ENCODE measurements at places on chromosomes 11 and 22.

DNA sequence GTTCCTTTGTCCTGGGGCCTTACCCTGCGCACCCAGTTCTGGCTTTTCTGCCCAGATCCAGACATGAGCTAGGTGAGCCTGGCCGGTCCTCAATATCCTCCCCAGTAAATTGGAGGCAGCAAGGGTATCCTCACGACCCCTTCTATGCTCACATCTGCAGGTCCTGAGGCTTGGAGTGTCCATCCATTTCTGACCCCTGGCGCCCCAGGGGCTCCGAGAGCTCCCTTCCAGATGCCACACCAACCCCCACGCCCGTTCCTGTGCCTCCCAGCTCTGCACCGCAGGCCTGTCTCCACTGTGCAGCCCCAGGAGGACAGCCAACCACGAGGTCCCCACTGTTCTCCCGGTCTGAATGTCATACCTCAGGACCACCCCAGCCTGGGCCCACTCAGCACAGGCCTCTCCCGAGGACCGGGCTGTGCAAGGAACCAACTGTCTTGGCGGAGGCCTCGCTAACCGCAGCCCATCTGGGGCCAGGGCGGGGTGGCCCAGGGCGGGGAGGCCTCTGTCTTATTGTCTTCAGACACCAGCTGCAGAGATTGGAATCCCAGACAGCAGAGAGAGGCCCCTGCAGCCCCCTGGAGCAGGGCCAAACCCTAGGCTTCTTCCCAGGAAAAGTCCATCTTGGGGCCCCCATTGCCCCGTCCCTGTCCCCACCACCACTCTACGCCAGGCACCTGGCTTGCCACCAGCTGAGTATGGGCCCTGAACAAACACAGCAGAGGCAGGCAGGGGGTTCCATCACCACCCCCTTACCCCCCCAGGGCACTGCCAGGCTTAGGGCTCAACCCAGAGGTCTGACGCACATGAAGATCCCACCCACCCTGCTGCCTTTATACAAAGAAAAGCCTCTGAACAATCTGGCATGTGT is 39.3 kb downstream of the ALX4 start:
- no peak for DNase-seq

- DNase-seq = no peak
Observed at GRCh38 chr11:73862986-73863385, 13.7 kb downstream of the COA4 start.

GRCh38 chr11:46976182-46976854 is 39.8 kb downstream of the CSTPP1 start:
- DNase-seq = no peak

DNA sequence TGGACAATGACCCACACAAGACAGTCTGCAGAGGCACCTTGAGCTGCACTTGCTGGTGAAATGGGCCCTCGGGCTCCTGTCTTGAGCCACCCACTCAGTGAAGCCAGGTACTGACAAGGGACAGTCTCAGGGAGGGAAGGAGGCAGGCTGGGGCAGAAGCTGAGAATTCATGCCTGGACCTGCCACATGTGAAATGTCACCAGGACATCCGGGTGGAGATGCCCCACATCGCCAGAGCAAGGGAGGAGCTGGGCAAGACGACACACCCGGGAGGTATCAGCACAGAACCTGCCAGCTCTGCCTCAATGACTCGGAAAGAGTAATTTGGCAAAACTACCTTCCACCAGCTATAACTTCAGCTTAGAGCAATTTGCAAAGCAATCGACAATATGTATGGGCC is 23.5 kb downstream of the CPT1A start:
- no peak for DNase-seq

GRCh38 chr11:46315783-46316563 is 31.3 kb upstream of the DGKZ start:
- no peak for DNase-seq

GRCh38 chr11:23573429-23573828 is 713.2 kb upstream of the CCDC179 start:
- DNase-seq = no peak

DNA sequence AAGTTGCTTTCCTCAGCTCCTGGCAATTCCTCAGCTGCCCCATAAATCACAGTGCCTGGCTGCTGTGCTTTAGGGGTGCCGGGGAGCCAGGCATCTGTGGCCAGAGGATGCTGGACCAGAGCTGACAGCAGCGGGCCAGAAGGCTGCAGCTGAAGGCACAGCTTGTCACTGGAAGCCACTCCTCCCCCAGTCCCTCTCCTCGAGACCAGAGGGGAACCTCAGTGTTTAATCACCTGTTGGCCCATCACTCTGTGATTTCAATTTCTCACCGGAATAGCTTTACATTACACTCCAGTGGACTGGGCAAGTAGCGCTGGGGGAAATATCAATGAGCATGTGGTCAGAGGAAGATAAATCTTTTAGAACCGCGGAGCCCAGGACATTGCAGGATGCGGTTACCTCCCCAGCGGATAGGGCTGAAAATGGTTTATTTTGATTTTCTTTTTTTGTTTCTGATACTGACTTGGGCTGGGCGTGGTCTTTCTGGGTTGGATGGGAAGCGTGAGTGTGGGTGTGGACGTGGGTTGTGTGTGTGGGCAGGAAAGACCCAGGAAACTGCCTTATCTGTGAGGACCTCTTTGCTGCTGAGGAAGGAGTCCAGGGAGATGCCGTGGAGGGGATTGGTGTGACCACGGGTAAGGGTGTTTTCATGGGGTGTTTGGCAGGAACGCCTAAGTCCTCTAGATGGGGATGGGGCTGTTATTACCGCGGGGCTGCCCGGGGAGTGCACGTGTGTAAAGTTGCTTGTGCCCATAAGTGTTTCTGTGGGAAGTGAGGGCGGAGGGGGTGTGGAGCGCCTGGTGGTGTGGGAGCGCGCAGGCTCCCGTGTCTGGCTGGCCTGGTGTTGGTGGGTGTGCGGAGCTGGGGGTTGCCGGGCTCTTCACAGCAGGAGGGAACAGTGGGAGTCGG is 4.0 kb downstream of the DAGLA start:
- no peak for DNase-seq

DNA sequence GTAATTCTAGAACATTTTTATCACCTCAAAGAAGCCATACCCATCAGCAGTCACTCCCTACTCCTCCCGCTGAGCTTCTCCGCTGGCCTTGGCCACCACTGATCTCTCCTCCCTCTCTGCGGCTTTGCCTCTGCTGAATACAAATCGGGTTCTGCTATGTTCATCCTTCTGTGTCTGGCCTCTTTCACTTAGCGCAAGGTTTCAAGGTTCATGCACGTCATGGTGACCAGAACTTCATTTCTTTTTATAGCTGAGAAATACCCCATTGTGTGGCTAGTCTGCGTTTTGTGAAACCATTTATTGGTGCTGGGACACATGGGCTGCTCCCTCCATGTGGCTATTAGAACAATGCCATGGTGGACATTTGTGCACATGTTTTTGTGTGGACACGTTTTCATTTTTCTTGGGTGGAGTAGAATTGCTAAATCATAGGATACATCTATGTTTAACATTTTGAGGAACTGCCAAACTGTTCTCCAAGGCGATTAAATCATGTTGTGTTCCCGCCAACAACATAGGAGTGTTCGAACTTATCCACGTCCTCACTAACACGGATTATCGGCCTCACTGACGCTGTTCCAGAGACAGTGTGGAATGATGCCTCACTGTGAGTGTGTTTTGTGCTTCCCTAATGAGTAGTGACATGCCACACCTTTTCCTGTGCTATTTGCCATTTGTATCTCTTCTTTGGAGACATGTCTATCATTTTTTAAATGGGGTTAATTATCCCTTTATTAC is 24.2 kb upstream of the KRTAP5-6 start:
- DNase-seq = no peak

DNA sequence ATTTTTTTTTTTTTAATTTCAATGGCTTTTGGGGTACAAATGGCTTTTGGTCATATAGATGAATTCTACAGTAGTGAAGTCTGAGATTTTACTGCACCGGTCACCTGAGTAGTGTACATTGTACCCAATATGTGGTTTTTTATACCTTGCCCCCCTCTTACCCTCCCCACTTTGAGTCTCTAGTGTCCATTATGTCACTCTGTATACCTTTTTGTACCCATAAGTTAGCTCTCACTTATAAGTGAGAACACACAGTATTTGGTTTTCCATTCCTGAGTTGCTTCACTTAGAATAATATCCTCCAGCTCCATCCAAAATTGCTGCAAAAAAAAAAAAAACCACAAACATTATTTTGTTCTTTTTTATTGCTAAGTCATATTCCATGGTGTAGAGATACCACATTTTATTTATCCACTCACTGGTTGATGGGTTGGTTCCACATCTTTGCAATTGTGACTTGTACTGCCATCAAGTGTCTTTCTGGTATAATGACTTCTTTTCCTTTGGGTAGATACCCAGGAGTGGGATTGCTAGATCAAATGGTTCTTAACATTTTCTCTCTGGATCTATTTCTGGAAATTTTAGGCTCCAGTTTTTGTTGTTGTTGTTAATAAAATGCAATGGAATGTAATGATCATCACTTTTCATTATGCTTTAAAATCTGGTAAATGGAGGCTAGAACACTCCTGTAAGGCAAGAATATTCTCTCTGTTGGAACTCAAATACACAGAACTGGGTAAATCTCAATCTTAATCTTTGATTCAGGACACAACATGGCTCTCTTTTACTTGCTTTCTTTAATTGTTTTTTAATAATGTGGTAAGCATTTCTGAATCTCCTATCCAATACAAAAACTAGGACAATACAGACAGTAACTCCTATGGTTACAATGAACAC is 10.3 kb downstream of the NEAT1 start:
- DNase-seq = no peak

- no peak for DNase-seq
Observed at GRCh38 chr11:119107538-119108145, 498 bp downstream of the C2CD2L start.
